ENCODE measurements at places on chromosomes 2 and 18. TPM values are rescaled to one million over a fixed set of nuclear protein-coding genes. Genes with fewer than 3 reads are reported as not detected.

Gene AQP4
- not detected for total RNA-seq

Gene CFAP65
- not detected for total RNA-seq

Gene LDAH
- total RNA-seq = 24.2 TPM

Gene KATNAL2
- total RNA-seq = 1.3 TPM

Gene PROKR1
- not detected for total RNA-seq

Measured in endothelial cell of umbilical vein (primary cell).